GM23248 (cell line): ENCODE measurements at places on chromosomes 4 and X. TPM values are rescaled to one million over a fixed set of nuclear protein-coding genes. Genes with fewer than 3 reads are reported as not detected.

DNA sequence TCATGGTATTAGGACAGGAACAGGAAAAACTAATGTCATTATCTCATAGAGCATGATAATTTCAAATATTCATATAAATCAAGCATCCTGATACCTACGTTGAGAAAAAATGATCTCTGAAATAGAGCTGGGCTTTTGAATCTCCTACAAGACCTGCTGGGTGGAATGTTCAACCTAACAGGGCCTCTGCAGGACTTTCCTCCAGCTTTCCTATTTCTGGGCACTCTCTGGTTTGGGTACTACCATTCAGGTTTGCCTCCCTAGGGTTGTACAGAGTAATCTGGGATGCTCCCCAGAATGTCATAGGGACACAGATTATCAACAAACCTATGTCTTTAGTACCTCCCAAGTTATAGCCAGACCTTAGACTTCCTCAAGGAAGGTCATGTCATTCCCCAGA, 108.9 kb downstream of the CDS1 start:
- peak; percentile 2 for DNase-seq

- no peak for DNase-seq
Measured at GRCh38 chrX:45524805-45525204, 324.1 kb upstream of the DIPK2B start.

- peak; percentile 33 for DNase-seq
Measured at GRCh38 chr4:65668201-65669089, 1.8 kb downstream of the EPHA5 start.

Gene SOWAHB
- not detected in 2 replicates for total RNA-seq

Gene ZNF141
- total RNA-seq, result 6.7 and 7.6 TPM in 2 replicates

Gene PRSS12
- total RNA-seq, result 30.0 and 33.6 TPM in 2 replicates

Gene OCIAD2
- 1.1 and 1.7 TPM in 2 replicates for total RNA-seq

Gene PRRG1
- 9.2 and 11.7 TPM in 2 replicates for total RNA-seq
